T-helper 17 cell (primary cell): ENCODE measurements at places on chromosomes 4 and X. TPM values are rescaled to one million over a fixed set of nuclear protein-coding genes. Genes with fewer than 3 reads are reported as not detected.

DNA sequence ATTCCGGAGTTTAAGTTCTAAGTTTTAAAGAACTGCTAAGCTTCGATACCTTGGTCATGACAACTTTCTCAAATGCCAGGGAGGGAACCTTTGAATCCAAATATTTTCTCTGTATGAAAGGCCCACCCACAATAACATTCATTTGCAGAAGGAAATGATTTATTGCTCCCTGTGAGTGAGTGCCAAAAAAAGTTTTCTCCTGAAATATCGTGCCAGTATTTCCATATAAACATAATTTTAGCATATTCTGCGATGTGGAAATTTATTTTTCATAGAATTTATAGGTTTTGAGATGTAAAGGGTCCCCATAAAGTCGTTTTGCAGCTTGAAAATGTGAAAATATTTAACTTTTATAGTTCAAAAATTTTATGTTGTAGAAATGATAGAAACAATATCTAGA lies 53.9 kb downstream of the BMPR1B start:
- H3K36me3 ChIP-seq: no peaks in the 10 kb centered on the region
- no peak for DNase-seq
- H3K27me3 ChIP-seq: peaks cover 7% of the 10 kb centered on the region
- H3K27ac ChIP-seq: no peak overlapping the region

DNA sequence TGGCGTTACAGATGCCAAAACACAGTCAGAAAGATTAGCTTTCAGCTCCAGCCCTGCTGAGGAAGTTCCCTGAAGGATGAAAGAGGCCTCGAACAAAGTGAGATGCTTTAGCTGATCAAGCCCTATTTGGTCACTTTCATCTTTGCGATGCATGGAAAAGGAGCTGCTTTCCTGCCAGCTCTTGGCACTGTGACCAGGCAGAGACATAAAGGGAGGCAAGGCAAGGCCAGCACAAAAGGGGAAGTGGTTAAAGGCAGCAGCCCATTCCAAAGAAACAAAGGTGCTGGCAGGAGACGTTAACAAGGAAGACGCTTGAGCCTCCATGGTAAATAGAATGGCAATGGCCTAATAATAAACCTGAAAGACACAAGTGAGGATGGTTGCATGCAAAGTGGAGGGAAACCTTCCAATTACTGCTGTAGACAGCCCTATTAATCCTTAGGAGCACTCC lies 617.1 kb upstream of the INTU start:
- H3K27ac ChIP-seq: no peak overlapping the region
- no peaks in the 10 kb centered on the region for H3K4me1 ChIP-seq
- no peak for DNase-seq
- H3K4me3 ChIP-seq: no peak overlapping the region
- no peaks in the 10 kb centered on the region for H3K27me3 ChIP-seq
- H3K36me3 ChIP-seq: no peaks in the 10 kb centered on the region

Gene REST
- 66.3 TPM for total RNA-seq

- H3K4me1 ChIP-seq: no peaks in the 10 kb centered on the region
- H3K27me3 ChIP-seq: no peaks in the 10 kb centered on the region
- no peaks in the 10 kb centered on the region for H3K36me3 ChIP-seq
Observed at GRCh38 chr4:13296986-13297385, 187.2 kb downstream of the RAB28 start.

DNA sequence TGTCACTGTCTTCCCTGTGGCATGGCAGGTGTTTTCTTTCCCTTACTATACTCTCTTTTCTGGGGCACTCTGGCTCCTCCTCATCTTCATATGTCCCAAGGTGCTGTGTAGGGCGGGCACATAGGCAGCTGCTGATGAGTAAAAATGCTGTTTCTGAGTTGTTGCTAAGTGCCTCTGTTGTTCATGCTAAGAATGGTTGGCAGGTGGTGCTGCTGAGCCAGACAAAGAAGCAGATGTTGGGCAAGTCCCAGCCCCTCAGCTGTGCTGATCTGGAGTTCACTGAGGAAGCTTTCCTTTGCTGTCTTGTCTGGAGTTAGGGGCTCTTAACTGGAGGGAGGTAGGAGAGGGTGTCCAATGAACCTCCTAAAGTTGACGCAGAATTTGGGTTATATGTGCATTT lies 40.6 kb downstream of the HADH start:
- peaks cover 25% of the 10 kb centered on the region for H3K4me1 ChIP-seq
- no peaks in the 10 kb centered on the region for H3K27me3 ChIP-seq
- peaks cover 3% of the 10 kb centered on the region for H3K36me3 ChIP-seq
- peak overlapping the region; percentile 84 for H3K4me3 ChIP-seq
- peak; percentile 51 for DNase-seq
- H3K27ac ChIP-seq: peak overlapping the region; percentile 95

Gene FAM47E
- not detected for total RNA-seq

DNA sequence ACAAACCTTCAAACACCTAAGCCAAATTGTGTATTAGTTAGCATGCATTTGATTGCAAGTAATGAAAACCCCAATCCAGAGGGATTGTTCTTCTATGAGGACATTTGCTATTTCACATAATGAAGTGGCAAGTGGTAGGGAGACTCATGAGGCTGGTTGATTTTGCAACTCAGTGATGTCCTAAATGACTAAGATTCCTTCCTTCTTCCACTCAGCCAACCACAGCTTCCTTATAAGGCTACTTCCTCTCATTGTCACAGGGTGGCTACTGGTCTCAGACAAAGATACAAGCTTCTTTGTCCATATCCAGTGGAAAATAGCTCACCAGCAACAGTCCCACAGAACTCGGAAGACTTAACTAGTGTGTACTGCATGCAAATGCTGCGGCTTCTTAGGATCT lies 5.3 kb upstream of the OTC start:
- H3K27me3 ChIP-seq: peaks cover 6% of the 10 kb centered on the region
- no peaks in the 10 kb centered on the region for H3K36me3 ChIP-seq
- H3K4me3 ChIP-seq: no peak overlapping the region
- no peak for DNase-seq
- no peaks in the 10 kb centered on the region for H3K4me1 ChIP-seq

Gene HSFX4
- total RNA-seq: not detected

Gene C4orf50
- 2.3 TPM for total RNA-seq

- H3K4me1 ChIP-seq: no peaks in the 10 kb centered on the region
- no peak overlapping the region for H3K4me3 ChIP-seq
- H3K27me3 ChIP-seq: no peaks in the 10 kb centered on the region
- no peaks in the 10 kb centered on the region for H3K36me3 ChIP-seq
- H3K27ac ChIP-seq: no peak overlapping the region
Observed at GRCh38 chr4:158484173-158484885, 37.4 kb upstream of the RXFP1 start.

GRCh38 chr4:116015062-116015461 lies 901.6 kb upstream of the NDST4 start:
- H3K4me1 ChIP-seq: no peaks in the 10 kb centered on the region
- H3K36me3 ChIP-seq: no peaks in the 10 kb centered on the region
- DNase-seq: no peak

Gene TLL1
- total RNA-seq: not detected
